ENCODE measurements at places on chromosomes 5 and 9.

- DNase-seq: no peak
Measured at GRCh38 chr5:113427871-113428574, 6.8 kb downstream of the TSSK1B start.

DNA sequence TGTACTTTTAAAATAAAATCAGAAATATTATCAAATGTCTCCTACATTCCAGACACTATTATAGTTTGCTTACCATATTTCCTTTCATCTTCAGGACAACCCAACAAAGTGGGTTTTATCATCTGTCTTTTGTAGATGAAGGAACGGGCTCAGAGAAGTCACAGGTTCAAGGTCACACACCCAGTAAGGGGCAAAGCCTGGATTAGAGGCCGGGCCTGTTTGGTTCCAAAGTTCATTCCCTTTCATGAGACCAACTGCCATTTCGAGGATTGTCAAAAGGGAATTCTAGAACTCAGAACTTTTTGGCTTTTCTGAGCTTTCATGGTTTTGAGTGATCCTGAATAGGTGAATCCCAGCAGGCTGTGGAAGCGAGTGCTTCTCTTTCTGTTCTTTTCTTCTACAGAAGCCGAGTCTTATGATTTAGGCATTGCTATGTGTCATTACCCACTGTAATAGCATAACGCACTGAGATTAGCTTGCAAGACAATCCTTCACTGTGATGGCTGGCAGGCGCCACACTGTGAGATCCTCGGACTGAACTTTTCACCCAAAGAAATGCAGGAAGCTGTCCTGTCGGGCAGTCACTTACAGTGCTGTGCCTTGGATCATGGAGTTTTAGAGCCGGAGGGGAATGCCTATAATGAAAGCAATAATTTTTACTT is 43.8 kb upstream of the ANKH start:
- DNase-seq: no peak

- DNase-seq: no peak
Measured at GRCh38 chr9:3758816-3759576, 233.2 kb upstream of the RFX3 start.

- no peak for DNase-seq
Measured at GRCh38 chr9:84466580-84467285, 126.2 kb upstream of the SLC28A3 start.

- DNase-seq: no peak
Measured at GRCh38 chr5:119651486-119651885, 22.1 kb downstream of the FAM170A start.

DNA sequence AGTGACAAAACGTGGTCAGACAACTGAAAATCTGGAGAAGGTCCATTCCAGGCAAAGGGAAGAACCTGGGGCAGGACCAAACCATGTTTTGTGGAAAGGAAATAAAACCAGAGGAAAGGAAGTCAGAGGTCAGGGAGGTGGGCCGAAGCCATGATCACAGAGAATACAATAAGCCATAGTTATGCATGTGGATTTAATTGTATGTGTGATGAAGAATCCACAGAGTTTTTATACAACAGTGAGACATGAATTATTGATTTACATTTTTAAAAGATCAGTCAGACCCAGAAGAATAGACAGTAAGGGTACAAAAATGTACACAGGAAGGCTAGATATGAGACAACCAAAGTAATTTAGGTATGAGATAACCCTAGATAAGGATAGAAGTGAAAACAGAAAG is 20.8 kb downstream of the TTC33 start:
- DNase-seq: no peak

- DNase-seq: no peak
Measured at GRCh38 chr5:63916786-63917185, 45.5 kb downstream of the HTR1A start.

GRCh38 chr5:40603378-40603777 is 76.3 kb upstream of the PTGER4 start:
- no peak for DNase-seq

DNA sequence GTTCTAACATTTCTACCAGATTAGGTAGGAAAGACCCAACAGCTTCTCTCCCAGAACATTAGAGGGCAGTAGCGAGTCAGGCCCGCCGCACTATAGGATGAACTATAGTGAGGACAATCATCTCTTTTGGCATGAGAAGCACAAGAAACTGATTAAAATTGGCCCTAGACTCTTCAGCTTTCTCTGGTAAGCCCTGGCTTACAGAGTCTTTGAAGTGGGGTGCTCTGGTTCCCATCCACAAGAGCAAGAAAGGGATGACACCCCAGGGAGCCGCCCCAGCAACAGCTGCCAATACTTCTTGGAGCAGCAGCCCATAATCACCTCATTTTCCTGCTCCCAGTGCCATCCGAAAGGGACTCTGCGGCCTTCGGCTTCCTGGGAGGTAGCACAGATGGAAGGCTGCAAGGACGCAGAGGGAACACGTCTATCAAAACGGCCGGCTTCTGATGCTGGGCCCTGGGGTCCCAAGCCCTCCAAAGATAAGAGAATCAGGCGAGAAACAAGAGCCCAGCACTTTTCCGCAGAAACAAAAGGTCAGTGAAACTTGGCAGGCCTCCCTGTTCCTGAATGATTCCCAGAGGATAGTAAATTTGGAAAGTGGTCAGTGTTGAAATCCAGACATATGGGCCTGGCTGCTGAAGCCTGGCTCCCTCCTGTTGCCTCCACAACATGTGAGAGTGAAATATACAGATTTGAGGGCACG is 69.3 kb downstream of the HSD17B3 start:
- DNase-seq: peak; percentile 75

- DNase-seq: no peak
Measured at GRCh38 chr9:111621895-111622480, 9.1 kb upstream of the DNAJC25 start.

DNA sequence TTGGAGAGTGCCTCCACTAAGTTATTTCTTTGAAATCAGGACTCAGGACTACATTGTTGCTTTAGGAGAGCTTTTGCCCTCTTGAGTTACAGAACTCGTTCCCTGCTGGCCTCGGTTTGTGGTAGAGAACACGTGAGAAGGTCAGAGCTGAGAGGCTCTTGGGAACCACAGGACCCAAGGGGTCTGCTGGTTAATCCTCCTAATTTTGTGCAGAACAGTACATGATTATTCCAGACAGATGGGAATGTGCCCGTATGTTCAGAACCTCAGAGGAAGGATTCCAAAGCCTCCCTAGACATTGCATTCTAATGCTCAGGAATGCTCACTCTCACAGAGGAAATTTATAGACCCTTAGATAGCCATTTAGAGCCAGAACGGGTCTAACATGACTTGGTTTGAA is 25.2 kb upstream of the BASP1 start:
- no peak for DNase-seq

GRCh38 chr9:38177680-38178079 is 108.7 kb upstream of the SHB start:
- DNase-seq: no peak

- DNase-seq: no peak
Measured at GRCh38 chr5:64625678-64626077, 64.6 kb upstream of the SHISAL2B start.

- no peak for DNase-seq
Measured at GRCh38 chr5:122436615-122437014, 124.6 kb downstream of the SNCAIP start.

GRCh38 chr5:2272755-2273154 is 390.0 kb upstream of the IRX4 start:
- DNase-seq: no peak

DNA sequence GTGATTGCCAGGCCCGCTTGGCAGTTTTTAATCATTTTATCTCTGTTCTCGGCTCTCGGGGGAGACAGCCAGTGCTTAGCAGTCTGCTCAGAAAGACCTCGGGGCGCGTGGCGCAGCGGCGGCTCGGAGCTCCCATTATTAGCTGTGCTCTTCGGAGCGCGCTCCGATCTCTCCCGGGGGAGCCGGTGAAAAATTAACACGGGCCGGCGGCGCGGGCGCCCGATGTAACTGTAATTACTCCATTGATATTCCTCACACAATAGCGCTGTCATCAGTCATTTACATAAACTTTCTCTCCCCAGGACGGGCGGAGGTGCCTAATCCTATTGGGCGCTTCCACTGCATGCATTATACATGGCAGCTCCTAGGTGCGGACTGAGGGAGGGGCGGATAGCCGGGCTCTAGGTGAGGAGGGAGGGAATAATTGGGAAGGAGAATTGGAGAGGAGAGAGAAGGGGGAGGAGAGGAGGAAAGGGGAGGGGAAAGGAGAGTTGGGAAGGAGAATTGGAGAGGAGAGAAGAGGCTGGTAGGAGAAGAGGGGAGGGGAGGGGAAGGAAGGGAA is 24.9 kb downstream of the LMX1B start:
- DNase-seq: no peak

- no peak for DNase-seq
Measured at GRCh38 chr9:98720402-98720801, 11.7 kb upstream of the GABBR2 start.
